Germinal center (tissue), 1 donor: ENCODE measurements at places on chromosomes 4 and X.

GRCh38 chr4:14452001-14452400 is 550.3 kb upstream of the CPEB2 start:
- DNase-seq, result no peak

- no peak for DNase-seq
These were observed 26.0 kb downstream of the C4orf17 start for GRCh38 chr4:99536848-99537247.

DNA sequence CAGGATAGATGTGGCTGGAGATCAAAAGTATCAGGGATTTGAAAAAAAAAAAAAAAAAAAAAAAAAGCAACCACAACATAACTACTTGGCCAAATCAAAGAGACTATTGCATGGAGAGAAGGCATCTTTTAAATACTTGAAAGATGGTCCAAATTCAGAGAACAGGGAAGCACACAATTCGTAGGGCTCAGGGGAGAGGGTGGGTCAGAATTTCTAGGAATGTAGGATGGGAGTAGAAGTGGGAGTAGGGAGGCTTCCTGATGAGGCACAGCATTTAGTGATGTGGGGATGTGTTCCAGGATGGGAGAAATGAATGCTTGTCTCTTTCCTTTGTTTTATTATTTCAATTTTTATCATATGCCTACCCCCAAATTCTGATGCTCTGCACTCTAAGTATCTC is 36.3 kb downstream of the RTL3 start:
- DNase-seq, result no peak

GRCh38 chrX:114268643-114269042 is 315.2 kb upstream of the HTR2C start:
- no peak for DNase-seq

GRCh38 chrX:112734290-112734689 is 54.6 kb upstream of the LHFPL1 start:
- no peak for DNase-seq

DNA sequence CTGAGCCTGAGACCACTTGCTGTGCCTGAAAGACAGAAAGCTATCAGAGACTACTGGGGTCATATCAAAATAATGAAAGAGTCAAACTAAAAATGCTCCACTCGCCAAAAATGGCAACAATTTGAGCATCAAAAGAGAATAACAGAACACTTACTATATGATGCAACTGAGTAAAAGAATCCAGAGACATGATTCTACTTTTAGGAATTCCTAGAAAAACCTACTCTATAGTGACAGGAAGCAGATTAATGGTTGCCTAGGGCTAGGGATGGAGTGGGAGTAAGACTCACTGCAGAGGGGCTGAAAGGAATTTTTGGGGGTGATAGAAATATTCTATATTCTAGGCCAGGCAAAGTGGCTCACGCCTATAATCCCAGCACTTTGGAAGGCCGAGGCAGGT is 29.4 kb upstream of the SLAIN2 start:
- no peak for DNase-seq

DNA sequence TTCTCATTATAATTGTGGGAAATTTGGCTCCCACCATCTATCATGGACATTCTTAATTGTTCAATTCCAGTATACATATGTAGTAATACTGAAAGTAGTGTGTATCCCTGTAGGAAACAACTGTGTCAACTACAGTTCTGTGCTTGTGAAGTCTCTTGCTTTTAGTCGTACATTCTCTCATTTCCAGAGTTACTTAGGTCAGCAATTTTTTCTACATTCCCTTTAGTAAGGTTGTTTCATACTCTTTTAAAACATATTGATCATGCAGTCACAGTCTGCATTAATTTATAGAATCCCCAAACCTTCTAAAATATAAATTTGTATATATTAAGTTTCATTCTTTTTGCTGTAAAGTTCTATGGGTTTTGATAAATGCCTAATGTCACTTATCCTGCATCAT is 289.2 kb upstream of the PCDH10 start:
- DNase-seq, result no peak

DNA sequence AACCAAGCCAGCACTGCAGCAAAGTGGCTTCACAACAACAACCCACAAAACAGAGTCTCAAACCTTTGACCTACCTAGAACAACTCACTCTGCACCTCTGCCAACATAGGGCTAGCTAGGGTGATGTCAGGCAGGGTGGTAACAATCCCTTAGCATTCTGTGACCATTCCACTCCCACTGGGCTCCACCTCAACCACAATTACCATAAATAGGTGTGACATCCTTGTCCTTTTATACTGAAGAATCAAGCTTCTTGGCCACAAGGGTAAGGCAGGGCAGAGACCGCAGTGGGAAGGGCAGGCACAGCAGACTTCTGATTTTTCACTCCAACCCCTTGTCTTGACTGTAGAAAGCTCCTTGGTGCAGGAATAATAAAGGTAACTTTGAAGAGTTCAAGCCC is 795.4 kb upstream of the DIAPH2 start:
- no peak for DNase-seq
